MCF 10A (cell line): ENCODE measurements at places on chromosomes 2 and 18. TPM values are rescaled to one million over a fixed set of nuclear protein-coding genes. Genes with fewer than 3 reads are reported as not detected.
A peak's percentile ranks its signal among the peaks of the same experiment; 100 is the strongest.

Gene TNFAIP6
- total RNA-seq, result 1.8 and 3.7 TPM in 2 replicates

Gene TXNDC2
- total RNA-seq, result not detected in 2 replicates

Gene ANKRD30BL
- not detected in 2 replicates for total RNA-seq

Gene ANAPC1
- 48.8 and 66.1 TPM in 2 replicates for total RNA-seq

Gene WNT6
- total RNA-seq, result not detected in 2 replicates

Gene FAM237A
- total RNA-seq, result not detected in 2 replicates

Gene FOXI3
- total RNA-seq, result not detected in 2 replicates

Gene HOXD11
- total RNA-seq, result not detected in 2 replicates

Gene TSN
- 60.7 and 78.2 TPM in 2 replicates for total RNA-seq

Gene RAB1A
- 128 and 131 TPM in 2 replicates for total RNA-seq

Gene COL4A3
- total RNA-seq, result 0.12 and 0.49 TPM in 2 replicates

Gene FARSB
- 44.8 and 70.3 TPM in 2 replicates for total RNA-seq

Gene SKA1
- total RNA-seq, result 7.8 and 18.7 TPM in 2 replicates

- no peak overlapping the region for H3K4me3 ChIP-seq
- H3K36me3 ChIP-seq, result no peaks in the 10 kb centered on the region
- no peak for DNase-seq
These were observed 75.2 kb downstream of the DPP4 start for GRCh38 chr2:161998857-161999256.

GRCh38 chr18:7516266-7517117 lies 50.6 kb upstream of the PTPRM start:
- no peak for DNase-seq
- no peaks in the 10 kb centered on the region for H3K36me3 ChIP-seq
- H3K27me3 ChIP-seq, result no peaks in the 10 kb centered on the region
- no peak overlapping the region for H3K4me3 ChIP-seq
- H3K4me1 ChIP-seq, result no peaks in the 10 kb centered on the region

- H3K4me1 ChIP-seq, result peaks cover 4% of the 10 kb centered on the region
- DNase-seq, result peak; percentile 91
- no peaks in the 10 kb centered on the region for H3K36me3 ChIP-seq
- H3K4me3 ChIP-seq, result no peak overlapping the region
These were observed 138.8 kb upstream of the ITGA6 start for GRCh38 chr2:172288603-172289002.

- H3K36me3 ChIP-seq, result peaks cover 64% of the 10 kb centered on the region
- H3K27me3 ChIP-seq, result no peaks in the 10 kb centered on the region
- H3K4me1 ChIP-seq, result peaks cover 21% of the 10 kb centered on the region
- H3K27ac ChIP-seq, result peak overlapping the region; percentile 81
- peak; percentile 33 for DNase-seq
- H3K4me3 ChIP-seq, result peak overlapping the region; percentile 86
These were observed 602 bp downstream of the SNX17 start for GRCh38 chr2:27370816-27371620.

DNA sequence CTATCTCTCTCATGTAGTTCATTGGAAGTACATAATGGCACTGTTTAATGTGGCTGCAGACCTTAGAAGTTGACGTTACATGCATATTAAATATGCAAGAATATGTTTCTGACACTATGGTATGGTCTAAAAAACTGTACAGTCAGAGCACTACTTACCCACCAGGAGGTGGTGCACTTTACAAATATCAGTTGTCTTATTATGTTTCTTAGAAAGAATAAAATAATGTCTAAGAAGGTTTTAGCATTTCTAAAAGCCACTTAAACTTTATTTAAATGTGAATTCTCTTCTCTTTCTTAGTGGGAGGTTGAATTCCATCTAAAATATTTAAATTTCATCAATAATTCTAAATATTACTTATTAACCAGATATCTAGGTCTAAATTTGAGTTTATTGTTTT lies 4.3 kb downstream of the TMEFF2 start:
- H3K4me3 ChIP-seq, result no peak overlapping the region
- peaks cover 5% of the 10 kb centered on the region for H3K4me1 ChIP-seq
- peak; percentile 58 for DNase-seq
- no peaks in the 10 kb centered on the region for H3K36me3 ChIP-seq

- H3K27ac ChIP-seq, result no peak overlapping the region
- no peaks in the 10 kb centered on the region for H3K4me1 ChIP-seq
- H3K4me3 ChIP-seq, result no peak overlapping the region
- no peaks in the 10 kb centered on the region for H3K36me3 ChIP-seq
- no peak for DNase-seq
- no peaks in the 10 kb centered on the region for H3K27me3 ChIP-seq
These were observed 84.9 kb downstream of the MRO start for GRCh38 chr18:50734886-50735285.

DNA sequence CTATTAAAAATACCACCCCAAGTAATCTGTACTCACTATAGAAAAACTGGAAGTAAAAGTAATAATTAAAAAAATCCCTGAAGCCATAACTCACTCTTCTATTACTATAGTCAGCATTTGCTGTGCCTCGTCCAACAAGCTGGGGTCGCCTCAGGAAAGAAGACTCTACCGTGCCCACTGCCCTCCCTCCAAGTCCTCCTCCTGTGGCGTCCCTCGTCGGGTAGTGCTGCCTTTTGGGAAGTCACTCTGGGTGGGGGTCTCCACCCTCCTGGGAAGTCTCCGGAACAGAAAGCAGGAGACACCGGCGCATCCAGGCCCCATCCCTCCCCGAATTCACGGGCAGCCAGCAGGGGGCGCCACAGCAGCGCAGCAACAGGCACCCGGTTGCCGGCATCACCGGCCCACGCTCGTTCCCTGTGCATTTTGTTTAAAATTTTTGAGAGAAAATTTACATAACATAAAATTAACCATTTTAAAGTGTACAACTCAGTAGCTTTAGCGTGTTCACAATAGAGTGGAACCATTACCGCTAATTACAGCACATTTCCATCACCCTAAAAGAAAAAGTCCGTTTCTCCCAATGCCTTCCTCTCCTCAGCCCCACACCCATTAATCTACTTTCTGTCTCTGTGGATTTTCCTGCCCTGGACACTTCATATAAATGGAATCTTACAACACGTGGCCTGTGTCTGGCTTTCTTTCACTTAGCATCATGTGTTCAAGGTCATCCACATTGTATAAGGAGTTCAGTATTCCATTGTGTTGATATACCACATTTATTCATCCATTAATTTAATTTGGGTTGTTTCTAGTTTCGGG lies 62.2 kb downstream of the ADNP2 start:
- H3K4me1 ChIP-seq, result peaks cover 21% of the 10 kb centered on the region
- peak overlapping the region; percentile 23 for H3K27ac ChIP-seq
- no peaks in the 10 kb centered on the region for H3K27me3 ChIP-seq

GRCh38 chr2:67516899-67517530 lies 119.9 kb downstream of the ETAA1 start:
- no peaks in the 10 kb centered on the region for H3K36me3 ChIP-seq
- no peak for DNase-seq
- H3K4me3 ChIP-seq, result no peak overlapping the region
- peaks cover 8% of the 10 kb centered on the region for H3K4me1 ChIP-seq
- H3K27me3 ChIP-seq, result no peaks in the 10 kb centered on the region

- no peaks in the 10 kb centered on the region for H3K4me1 ChIP-seq
- H3K36me3 ChIP-seq, result no peaks in the 10 kb centered on the region
- no peak overlapping the region for H3K4me3 ChIP-seq
- no peak for DNase-seq
- H3K27me3 ChIP-seq, result peaks cover 20% of the 10 kb centered on the region
- no peak overlapping the region for H3K27ac ChIP-seq
These were observed 312.4 kb downstream of the PLCL1 start for GRCh38 chr2:198116756-198117155.

DNA sequence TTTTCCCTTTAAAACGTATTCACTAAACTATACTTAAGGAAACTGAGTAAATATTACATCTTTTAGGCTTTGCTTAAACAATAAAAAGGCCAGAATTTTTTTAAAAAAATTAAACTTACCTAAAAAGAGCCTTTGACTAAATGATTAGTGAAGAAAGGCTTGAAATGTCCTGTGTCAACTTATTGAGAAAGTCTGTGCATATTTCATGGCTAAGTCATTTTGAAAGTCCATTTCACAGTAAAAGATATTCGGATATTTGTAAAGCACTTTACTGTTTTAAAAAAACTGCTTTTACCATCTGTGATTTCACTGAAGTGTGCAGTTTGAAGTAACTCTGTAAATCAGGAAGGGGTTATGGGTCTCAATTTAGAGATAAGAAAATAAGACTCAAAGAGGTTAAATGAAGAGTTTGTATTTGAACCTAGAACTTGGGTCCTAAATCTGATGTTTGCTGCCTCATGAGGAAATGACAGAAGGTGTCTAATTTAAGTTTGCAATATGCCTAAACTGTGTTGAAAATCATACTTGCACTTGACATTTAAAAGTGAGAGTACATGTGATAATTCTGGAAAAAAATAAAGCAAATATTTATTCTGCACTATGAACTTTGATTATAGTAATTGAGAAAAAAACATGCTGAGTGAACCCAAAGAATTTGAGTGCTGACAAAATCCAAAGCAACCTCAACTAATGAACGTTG lies 50.5 kb downstream of the RAB27B start:
- H3K4me1 ChIP-seq, result peaks cover 5% of the 10 kb centered on the region
- no peaks in the 10 kb centered on the region for H3K27me3 ChIP-seq
- no peak overlapping the region for H3K4me3 ChIP-seq
- H3K36me3 ChIP-seq, result peaks cover 42% of the 10 kb centered on the region
- DNase-seq, result no peak

DNA sequence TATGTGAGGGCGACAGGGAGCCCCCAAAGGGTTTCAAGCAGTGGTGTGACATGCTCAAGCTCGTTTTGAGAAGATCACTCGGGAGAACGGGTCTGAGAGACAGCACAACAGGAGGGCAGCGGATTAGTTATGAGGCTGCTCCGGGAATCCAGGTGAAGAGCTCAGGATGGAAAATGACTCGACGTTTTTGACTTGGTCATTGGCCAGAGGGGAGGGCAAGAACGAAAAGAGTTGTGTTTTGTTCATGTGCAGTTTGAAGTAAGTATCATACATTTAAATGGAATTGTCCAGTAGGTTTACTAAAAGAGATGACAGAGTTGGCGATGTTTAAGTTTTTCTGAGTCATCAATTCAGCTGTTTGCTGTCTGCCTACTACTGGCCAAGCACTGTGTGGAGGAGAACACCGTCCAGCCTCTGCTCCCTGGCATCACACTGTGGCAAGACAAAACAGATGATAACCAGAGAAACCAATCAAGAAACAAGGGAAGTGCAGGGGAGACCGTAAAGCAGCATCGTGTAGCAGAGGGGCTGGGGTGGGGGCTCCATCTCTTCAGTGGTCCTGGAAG lies 25.3 kb upstream of the ANXA4 start:
- no peaks in the 10 kb centered on the region for H3K27me3 ChIP-seq
- H3K4me1 ChIP-seq, result peaks cover 17% of the 10 kb centered on the region
- DNase-seq, result no peak
- H3K27ac ChIP-seq, result peak overlapping the region; percentile 49
- peaks cover 6% of the 10 kb centered on the region for H3K36me3 ChIP-seq

DNA sequence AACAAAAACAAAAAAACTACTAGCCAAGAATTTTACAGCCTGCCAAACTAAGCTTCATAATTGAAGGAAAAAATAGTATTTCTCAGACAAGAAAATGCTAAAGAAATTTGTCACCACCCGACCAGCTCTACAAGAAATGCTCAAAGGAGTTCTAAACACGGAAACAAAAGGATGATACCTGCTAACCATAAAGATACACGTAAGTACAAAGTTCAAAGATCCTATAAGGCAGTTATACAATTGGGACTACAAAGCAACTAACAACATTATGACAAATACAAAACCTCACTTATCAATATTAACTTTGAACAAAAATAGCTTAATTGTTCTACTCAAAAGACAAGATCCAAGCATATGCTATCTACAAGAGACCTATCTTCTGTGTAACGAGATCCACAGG lies 64.6 kb downstream of the TRAPPC8 start:
- H3K36me3 ChIP-seq, result peaks cover 70% of the 10 kb centered on the region
- no peak overlapping the region for H3K4me3 ChIP-seq
- H3K27ac ChIP-seq, result no peak overlapping the region
- H3K27me3 ChIP-seq, result no peaks in the 10 kb centered on the region
- peaks cover 5% of the 10 kb centered on the region for H3K4me1 ChIP-seq

GRCh38 chr2:172742931-172743540 lies 7.4 kb downstream of the RAPGEF4 start:
- H3K36me3 ChIP-seq, result no peaks in the 10 kb centered on the region
- H3K4me1 ChIP-seq, result no peaks in the 10 kb centered on the region
- H3K27ac ChIP-seq, result no peak overlapping the region
- no peaks in the 10 kb centered on the region for H3K27me3 ChIP-seq
- DNase-seq, result no peak

- no peak overlapping the region for H3K27ac ChIP-seq
- H3K27me3 ChIP-seq, result peaks cover 13% of the 10 kb centered on the region
- DNase-seq, result peak; percentile 79
- H3K36me3 ChIP-seq, result no peaks in the 10 kb centered on the region
These were observed 103.5 kb upstream of the MAP3K20 start for GRCh38 chr2:172972005-172972619.

DNA sequence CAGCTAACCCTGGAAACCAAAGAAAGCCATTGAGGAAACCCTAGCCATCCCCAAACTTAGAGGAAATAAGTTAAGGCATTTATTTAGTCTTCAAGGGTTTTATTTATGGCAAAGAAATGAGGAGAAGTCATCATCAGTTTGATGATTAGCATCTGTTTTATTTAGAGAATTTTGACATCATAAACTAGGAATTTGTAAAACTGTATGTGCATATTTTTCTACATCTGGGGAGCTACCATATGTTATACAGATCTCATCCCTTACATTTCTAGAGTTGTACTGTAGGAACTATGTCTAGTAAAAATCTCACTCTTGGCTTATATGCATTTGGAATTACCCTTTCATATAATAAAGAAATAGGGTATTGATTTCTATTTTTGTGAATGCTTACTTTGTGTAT lies 48.7 kb downstream of the FMNL2 start:
- no peak overlapping the region for H3K4me3 ChIP-seq
- peaks cover 6% of the 10 kb centered on the region for H3K4me1 ChIP-seq
- peaks cover 12% of the 10 kb centered on the region for H3K36me3 ChIP-seq
- no peaks in the 10 kb centered on the region for H3K27me3 ChIP-seq

DNA sequence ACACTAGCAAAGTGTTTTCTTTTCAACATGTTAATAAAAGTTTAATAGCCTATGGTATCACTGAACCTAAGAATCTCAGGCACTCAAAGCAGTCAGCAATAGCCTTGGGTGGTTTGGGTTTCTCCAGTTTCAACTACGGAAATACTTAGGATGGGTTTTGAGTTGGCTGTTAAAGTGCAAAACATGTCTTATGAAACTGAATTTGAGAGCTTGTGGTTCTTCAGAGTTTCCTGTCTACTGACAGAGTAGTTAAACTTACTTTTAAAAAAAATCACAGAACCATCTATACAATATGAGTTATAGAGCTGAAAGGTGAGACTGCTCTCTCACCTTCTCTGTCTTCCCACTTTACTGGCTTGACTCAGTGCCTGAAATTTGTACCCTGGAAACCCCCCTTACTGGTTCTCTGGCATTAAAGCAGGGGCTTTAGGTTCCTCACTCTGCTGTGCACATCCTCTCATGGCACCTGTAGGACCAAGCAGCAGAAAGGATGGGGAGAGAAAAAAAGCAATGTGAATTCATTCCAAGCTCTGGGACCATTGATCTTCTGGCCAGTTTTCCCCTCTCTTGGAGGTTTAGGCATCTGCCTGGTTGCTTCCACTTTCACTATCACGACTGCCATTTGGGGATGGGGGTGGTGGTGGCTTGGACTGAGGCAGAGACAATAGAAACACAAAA lies 18.1 kb downstream of the CCDC141 start:
- H3K4me3 ChIP-seq, result no peak overlapping the region
- H3K4me1 ChIP-seq, result no peaks in the 10 kb centered on the region
- no peaks in the 10 kb centered on the region for H3K36me3 ChIP-seq
- no peak overlapping the region for H3K27ac ChIP-seq

- peaks cover 78% of the 10 kb centered on the region for H3K27me3 ChIP-seq
- H3K27ac ChIP-seq, result no peak overlapping the region
- DNase-seq, result no peak
- no peak overlapping the region for H3K4me3 ChIP-seq
- no peaks in the 10 kb centered on the region for H3K36me3 ChIP-seq
- no peaks in the 10 kb centered on the region for H3K4me1 ChIP-seq
These were observed 381.6 kb downstream of the DSEL start for GRCh38 chr18:67134911-67135310.
